ENCODE measurements at places on chromosomes 7 and 10.

GRCh38 chr7:149723082-149723767 is 50.2 kb downstream of the ZNF467 start:
- no peak for DNase-seq

DNA sequence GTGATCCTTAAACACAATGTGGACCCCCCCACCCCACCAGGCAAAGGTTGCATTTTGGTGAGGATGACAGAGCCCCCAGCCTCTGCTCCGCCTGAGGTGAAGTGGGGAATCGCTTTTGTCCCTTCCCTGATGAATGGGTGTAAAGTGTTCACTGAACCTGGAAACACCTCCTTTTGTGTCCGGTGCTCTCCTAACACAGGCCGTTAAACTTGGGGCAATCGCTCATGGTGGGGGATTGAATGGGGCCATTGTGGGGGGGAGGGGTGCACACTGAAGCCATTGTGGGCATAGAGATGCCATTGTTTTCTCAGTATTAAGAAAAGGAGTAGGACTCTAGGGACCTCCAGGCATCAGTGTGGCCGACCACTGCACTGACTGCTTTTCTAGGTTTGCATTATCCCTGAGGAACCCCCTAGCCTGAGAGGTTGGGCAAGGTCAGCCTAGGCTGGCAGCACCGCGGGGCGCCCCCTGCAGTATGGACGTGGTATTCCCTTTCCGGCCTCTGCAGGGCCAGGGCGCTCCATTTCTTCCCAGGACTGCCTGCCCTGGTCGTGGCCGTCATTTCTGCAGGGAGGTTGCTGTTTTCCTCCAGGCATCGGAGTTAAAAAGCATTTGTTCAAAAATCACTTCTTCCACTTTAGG is 158.3 kb downstream of the TCF7L2 start:
- no peak for DNase-seq

- DNase-seq = peak; percentile 59
These were observed 23.8 kb downstream of the CYTH3 start for GRCh38 chr7:6248581-6248980.

DNA sequence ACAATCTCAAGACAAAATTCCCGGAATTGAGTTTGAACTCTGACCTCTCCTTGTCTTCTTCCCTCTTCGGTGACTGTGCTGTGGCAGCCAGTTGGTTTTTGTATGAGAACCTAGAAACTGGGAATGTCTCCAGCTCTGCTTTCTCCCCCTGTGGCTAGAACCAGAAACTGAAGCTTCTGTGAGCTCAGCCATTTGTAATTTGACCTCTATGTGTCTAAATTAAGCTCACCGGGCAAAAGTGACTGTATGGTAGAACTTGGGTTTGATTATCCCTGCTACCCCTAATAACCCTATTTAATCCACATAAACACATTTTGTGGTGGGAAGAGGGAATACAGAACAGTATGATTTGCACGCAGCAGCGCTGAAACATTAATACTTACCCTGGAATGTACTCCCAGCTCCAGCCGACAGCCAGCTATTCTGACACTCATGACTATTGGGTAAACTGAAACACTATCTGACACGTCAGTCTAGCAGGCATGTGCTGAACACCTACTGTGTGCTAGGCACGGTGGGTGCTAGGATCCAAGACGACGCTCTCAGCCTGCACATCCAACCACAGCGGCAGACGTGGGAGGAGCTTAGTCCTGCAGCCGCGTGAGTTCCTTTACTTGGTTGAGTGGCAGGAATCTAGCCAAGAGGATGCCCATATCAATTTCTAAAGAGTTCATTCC is 324.8 kb downstream of the SFMBT2 start:
- DNase-seq = no peak
